Activated T-cell treated with anti-CD3 and anti-CD28 coated beads, Interleukin-2, amount 50 U/mL, for 48 hours (primary cell): ENCODE measurements at places on chromosomes 7 and 10.

GRCh38 chr10:37681617-37681999, 175.8 kb downstream of the ZNF248 start:
- no peak for DNase-seq

DNA sequence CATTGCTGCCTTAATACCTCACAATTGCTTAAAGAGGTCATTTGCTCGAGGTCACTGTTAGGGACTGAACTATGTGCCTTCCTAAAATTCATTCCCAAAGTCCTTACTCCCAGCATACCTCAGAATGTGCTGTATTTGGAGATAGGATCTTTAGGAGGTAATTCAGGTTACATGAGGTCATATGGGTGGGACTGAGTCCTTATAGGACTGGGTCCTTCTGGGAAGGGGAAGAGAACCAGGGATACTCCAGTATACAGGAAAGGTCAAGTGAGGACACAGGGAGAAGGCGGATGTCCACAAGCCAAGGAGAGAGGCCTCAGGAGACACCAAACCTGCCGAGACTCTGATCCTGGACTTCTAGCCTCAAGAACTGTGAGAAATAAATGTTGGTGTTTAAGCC, 253.3 kb downstream of the PRPF18 start:
- DNase-seq = no peak

DNA sequence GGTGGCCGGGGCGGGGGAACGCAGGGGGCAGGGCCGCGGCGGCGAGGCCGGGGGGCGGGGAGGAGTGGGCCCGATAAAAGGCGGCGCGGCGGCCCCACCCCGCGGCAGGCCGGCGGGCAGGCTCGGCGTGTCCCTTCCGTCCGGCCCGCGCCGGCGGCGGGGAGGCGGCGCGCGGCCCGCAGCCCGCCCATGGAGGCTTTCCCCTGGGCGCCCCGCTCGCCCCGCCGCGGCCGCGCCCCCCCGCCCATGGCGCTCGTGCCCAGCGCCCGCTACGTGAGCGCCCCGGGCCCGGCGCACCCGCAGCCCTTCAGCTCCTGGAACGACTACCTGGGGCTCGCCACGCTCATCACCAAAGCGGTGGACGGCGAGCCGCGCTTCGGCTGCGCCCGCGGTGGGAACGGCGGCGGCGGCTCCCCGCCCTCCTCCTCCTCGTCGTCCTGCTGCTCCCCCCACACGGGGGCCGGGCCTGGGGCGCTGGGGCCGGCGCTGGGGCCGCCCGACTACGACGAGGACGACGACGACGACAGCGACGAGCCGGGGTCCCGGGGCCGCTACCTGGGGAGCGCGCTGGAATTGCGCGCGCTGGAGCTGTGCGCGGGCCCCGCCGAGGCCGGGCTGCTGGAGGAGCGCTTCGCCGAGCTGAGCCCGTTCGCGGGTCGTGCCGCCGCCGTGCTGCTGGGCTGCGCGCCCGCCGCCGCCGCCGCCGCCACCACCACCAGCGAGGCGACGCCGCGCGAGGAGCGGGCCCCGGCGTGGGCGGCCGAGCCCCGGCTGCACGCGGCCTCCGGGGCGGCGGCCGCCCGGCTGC, at the start of gene NANOS1:
Gene NANOS1, plus strand, starts transcription at position 102 of the 808 bp plus-strand sequence. Its CDS starts 88 bp downstream, at position 190.
- DNase-seq = peak; percentile 47

DNA sequence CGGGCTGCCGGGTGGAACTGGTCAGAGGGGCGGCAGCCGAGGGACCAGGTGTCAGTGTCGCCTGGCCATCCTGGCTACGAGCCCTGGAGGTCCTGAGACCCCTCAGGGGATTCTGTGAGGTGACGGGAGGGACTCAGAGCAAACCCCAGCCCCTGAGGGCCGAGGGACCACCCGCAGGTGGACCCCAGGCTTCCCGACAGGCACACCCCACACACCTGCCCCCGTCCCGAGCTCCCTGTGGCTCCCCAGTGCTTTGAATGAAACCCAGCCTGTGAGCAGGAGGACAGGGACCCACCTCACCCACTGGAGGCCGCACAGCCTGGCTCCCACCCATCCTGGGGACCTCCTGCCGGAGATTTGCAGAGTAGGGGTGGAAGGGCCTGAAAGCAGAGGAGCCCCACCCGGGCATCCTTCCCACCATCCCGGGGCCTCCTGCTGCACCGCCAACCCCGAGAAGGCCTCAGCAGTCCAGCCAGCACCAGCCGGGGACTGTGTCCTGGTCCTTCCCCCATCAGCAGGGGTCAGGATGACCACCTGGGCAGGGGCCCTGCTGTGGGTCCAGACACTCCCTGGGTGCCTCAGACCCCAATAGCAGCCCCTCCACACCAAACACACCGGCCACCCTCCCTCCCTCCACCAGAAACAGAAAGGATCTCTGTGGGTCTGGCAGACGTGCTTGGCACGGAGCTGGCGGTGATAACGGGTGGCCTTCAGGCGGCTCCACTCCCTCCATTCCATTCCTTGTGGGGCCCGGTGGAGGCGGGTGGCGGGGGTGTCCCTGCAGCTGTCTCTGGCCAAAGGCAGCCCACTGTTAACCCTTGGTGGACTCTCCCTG, 13.9 kb downstream of the VENTX start:
- no peak for DNase-seq

- DNase-seq = no peak
Measured at GRCh38 chr10:70805619-70806215, 10.0 kb upstream of the SGPL1 start.

GRCh38 chr10:7872041-7872442, 53.7 kb downstream of the TAF3 start:
- DNase-seq = no peak

DNA sequence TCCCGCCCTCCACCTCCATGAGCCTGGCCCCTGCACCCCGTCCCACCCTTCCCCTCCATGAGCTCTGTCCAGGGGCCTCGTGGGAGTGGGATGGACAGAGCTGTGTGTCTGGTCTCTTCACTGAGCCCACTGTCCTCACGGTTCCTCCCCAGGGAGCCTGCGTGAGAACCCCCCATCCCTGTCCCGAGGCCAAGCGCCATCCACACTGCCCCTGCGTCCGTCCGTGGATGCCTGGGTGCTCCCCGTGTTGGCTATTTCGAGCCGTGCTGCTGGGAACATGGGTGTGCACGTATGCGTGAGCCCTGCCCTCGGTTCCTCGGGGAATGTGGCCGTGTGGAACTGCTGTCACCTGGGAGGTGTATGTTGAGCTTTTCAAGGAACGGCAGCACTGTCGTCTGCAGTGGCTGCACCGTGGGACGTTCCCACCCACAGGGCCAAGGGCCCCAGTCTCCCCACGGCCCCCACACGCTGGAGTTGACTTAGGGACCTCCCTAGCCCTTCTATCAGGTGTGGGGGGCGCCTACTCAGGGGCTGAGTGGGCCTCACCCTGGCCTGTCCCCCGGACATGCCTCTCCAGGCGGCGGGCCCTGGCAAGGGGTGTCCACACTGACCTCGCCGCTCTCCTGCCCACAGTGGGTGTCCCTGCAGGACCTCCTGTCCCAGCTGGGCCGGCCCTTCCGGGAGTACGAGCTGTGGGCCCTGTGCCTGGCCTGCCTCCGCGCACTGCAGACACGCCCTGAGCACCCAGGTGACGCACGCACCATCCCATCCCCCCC, 28.1 kb downstream of the KNDC1 start:
- no peak for DNase-seq

- no peak for DNase-seq
Measured at GRCh38 chr7:94040254-94040653, 36.1 kb upstream of the BET1 start.

DNA sequence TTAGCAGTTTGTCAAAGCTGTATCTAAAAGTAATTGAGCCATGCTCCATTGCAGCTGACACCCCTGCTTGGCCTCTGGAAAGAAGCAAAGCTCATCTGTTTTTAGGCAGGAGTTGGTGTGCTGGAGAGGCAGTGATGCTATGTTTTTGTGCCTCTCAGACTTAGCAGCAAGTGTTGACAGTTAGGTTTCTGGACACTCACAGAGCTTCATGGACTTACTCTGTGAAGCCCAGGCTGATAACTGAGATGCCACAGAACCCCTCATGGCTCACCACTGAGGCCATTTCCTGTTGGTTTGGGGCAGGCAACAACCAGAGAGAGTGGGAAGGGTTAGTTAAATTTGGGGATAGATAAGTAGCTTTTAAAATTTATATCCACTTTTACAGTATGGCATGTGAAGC, 59.8 kb downstream of the BTAF1 start:
- DNase-seq = no peak

GRCh38 chr10:117668327-117669008, 125.9 kb downstream of the EMX2 start:
- DNase-seq = no peak

DNA sequence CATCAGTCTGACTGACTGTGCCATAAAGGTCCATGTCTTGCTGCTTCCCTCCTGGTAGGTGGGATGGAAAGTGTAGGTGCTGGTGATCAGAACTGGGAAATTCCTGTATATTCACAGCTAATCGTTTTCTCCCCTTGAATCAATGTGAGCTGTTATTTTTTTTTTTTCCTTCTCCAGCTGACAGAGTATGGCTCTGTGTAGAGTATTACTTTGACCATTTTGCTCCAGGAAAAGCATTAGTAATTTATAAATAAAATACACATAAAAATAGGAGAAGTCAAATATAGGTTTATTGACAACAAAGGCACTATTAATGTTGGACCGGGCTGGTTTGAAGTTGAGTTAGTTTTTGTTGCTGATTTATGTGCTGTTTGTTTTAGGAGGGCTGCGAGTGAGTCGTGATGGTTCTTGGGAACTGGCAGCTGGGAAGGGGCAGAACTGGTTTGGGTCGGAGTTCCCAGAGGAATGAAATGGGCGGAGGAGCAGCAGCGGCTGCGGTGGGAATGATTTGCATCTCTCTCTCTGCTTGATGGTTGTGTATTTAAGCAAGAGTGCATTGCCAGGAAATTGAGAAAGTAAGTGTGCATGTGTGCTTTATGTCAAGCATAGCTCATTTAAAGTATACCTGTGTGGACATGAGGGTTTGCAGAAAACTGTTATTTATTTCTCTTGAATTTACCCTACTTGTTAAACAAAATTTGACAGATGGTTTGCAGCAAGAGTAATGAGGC, 80.9 kb downstream of the LRMDA start:
- DNase-seq = no peak

GRCh38 chr7:35356495-35356894, 102.6 kb upstream of the TBX20 start:
- no peak for DNase-seq

DNA sequence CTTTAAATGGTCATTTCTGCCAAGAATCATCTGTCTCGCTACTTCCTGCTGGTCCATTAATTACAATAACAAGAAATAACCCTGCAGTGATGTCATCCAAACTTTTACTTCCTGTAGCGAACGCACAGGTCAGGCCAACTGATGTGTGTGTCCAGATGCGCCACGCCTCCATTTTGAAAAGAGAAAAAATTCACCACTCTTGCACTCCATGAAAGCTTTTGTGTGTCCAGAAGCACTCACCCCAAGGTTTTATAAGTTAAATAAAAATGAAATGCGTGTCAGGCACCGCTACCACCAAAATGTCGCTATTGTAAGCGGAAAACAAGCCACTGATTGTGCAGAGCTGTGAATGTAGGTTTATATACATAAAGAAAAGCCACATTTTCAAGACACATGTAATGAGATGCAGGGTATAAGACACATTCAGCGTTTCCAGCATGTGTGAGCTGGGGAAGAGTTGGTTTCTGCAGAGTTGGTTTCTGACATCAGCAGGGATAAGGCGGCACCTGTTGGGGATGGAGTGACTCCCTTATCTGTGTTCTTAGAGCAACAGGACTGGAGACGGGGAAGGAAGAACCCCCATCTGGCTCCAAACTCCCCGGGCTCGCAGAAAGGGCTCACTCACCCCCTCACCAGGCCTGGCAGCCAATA, 83.3 kb downstream of the CTBP2 start:
- no peak for DNase-seq

DNA sequence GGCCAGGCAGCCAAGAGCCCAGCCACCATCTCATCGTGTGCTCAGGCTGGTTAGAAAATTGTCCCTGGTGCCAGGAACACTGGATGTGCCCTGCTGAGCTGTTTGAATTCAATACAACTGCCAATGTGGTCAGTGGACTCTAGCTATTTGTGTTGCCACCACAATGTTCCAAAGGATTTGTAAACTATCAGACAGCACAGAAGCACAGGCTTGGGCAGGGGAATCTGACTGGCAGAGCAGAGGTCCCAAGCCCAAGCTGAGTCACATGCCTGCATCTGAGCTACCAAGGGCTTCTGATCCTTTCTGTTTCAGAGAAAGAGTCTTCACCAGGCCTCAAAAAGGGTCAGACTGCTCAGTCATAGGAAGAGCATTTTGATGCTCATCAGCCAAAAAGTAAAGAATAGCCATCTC, 232.1 kb upstream of the SEMA3C start:
- no peak for DNase-seq

- no peak for DNase-seq
Measured at GRCh38 chr7:51344406-51345138, 28.0 kb upstream of the COBL start.

GRCh38 chr7:127755521-127755920, 103.5 kb downstream of the SND1 start:
- no peak for DNase-seq

- DNase-seq = no peak
Measured at GRCh38 chr7:17506596-17506995, 208.1 kb downstream of the AHR start.

DNA sequence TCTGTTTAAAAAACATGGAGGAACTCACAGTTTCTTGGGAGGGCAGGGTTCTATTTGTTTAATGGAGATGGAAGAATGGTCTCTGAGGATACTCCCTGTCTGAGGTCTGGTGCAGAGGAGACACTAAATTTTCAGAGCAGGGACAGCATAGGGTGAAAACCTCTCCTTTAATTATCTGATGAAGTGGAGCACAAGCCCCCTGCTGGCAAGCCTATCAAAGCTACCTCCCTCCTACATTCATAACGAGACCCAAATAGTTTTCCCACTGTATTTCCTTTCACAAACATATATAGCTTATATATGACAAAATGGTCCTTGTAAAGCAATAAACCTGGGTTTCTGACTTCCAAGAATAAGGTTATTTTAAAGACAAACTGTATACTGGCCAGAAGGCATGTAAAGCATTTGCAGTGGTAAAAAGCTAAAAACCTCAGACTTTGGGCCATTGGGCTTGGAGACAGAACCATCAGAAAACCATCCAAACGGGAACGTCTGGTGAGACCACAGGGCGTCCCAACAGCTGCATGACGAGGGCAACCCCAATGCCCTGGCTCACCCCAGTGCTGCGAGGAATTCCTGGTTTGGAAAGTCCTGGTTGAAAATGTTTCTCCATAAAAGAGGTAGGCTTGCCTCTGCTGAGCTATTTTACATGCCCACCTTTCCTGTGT, 201.3 kb downstream of the FANK1 start:
- DNase-seq = no peak

DNA sequence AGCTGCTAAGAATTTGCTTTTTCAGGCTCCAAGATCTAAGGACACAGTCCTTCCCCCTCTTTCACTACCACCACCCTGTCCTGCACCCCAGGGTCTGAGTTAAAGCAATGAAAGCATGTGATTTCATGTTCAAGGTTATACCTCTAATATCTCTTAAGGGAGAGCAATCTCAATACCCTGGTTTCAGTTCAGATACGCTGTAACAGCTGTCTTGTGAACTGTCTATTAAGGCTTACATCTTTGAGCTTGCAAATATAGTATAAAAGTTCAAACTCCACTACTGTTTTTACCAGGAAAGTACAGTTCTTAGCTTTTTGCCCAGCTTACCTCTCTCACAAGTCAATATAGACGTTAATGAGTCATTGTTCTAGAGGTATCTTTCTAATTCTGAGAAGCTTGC, 2.6 kb downstream of the CPVL start:
- DNase-seq = no peak
